ENCODE measurements at places on chromosomes 12 and 14.

DNA sequence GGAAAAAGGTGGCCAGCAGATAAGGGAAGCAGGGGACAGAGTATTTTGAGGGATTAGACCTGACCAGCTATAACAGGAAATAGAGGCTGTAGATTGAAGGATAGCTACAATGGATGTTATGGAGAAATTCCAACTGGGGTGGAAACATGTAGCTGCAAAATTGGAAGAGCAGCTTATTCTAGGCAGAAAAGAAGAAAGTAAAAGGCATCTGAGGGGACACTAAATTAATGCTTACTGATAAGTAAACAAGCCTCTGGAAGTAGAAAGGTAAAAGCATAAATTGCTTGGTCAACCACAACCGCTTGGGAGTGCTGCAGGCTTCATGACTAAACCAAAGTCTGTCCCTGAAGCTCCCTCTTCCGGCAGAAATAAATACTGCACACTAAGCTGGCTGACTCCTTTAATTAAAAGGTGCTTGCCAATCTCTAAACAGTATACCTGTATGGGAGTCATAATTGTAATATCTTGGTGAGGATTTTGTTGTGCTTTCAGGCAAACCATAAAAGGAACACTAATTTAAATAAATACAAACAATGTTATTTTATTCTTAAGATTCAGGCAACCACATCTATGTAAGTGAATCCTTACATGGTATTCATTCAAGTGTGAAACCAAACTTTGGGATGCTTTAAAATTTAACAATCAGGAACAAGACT lies 7.7 kb downstream of the UBC start:
- no peak for DNase-seq

DNA sequence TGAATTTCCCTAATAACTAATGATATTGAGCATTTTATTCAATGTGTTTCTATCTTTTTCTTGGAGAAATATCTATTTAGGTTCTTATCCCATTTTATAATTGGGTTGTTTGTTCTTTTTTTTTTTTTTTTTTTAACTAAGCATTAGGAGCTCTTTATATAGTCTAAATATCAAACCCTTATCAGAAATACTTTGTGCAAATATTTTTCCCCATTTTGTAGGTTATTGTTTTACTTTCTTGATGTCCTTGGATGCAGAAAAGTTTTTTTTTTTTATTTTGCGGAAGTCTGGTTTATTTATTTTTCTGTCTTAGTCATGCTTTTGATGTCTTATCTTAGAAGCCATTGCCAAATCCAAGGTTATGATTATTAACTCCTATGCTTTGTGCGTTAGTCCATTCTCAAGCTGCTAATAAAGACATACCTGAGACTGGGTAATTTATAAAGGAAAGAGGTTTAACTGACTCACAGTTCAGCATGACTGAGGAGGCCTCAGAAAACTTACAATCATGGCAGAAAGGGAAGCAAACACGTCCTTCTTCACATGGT lies 434.3 kb upstream of the TBX3 start:
- DNase-seq = no peak

DNA sequence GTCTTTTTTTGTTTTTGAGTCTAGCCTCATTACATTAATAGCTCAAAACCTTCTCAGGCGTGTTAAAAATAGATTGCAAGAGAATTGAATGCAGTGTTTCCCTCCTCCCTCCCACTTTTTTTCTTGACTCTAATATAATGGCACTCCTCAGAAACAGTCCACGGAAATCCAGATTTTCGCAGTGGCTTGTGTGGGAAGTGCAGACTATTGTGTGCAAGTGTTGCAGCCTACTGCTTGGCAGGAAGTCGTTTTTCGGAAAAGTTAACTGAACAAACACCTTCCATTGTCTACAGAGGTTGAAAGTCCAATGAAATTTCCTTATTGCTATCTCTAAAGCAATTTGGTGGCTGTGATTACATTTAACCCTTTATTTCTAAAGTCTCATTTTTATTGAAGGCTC lies 147.9 kb upstream of the E2F7 start:
- DNase-seq = no peak

GRCh38 chr14:63633801-63634200 lies 7.9 kb downstream of the WDR89 start:
- DNase-seq = no peak

- DNase-seq = no peak
Observed at GRCh38 chr12:54147186-54147585, 41.6 kb downstream of the SMUG1 start.

DNA sequence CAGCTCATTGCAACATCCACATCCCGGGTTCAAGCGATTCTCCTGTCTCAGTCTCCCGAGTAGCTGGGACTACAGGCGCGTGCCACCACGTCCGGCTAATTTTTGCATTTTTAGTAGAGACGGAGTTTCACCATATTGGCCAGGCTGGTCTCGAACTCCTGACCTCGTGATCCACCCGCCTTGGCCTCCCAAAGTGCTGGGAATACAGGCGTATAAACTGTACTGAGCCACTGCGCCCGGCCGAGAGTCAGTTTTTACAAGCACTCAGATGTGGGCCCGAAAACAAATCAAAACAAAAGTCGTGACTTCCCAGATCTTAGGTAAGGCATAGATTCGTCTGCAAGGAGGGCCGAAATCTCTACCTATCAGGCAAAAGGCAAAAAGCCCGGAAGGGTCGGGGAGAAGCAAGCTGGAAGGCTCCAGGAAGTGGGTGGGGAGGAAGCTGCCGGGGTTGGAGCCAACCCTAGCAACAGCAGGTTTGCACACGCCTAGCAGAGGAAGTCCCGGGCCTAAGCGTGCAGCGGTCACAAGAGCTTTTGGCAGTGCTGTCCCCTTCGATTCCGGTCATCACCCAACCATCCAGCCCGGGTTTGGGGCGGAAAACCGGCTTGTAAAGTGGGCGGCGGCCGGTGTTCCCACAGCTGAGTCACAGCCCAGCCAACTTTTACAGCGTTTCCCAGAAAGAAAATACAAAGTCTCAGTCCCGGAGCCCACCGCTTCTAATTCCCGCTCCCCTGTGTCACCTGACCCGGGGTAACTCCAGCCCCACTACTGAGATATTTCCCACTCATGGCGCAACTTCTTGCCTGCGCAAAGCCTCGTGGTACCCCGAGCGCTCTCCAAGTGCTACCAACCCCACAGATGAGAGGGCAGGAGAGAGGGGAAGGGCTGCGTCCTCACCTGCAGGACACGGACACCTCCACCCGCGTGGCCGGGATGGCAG lies 583 bp downstream of the CPNE8 start:
- DNase-seq = no peak

GRCh38 chr14:91509878-91510170 lies 286 bp downstream of the PPP4R3A start:
- no peak for DNase-seq

- no peak for DNase-seq
Observed at GRCh38 chr12:59084511-59085375, 164.4 kb upstream of the LRIG3 start.

- no peak for DNase-seq
Observed at GRCh38 chr12:591167-592023, 71.8 kb downstream of the NINJ2 start.

GRCh38 chr12:131673888-131674257 lies 37.0 kb upstream of the SFSWAP start:
- DNase-seq = no peak

DNA sequence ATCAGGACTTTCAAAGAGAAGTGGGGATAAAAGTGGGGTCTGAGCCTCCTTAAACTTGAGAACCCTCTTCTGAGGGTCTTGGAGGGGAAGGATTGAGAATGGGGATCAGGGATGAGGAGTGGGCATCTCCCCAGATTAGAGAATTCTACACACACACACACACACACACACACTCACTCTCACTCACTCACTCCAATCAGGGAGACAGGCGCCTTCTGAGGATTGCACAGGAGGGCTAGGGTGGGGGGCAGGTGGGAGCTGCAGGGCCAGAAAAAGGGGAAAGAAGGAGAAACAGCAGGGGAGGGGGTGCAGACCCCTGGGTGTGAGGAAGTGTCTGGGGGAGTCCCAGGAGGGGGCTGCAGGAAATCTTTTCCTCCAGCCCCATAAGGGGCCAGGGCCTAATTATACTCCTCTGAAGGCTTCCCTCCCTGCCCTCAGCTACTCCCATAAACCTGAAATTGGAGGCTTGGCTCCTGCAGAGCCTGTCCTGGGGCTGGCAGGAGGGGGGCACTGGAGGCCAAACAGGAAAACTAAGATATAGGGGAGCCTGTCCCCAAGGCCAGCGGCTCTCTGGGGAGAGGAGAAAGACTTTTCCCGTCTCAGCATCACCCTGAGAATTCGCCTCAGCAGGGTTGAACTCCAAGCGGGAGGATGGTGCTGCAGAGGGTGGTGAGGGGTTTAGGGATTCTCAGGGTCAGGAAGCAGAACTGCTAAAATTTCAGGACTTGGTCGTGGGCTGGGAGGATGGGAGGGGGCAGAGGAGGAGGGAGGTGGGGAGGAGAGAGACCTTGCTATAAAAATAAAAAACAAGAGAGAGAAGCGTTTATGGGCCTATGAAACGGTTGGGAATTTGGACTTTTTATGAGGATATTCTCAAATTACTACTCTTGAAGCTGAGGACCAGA lies 1.6 kb downstream of the HOXC9 start:
- DNase-seq = no peak

All from NK-92 treated with Interleukin-12 subunit alpha and Interleukin-12 subunit beta, amount 100 ng/mL, for 24 hours (cell line).